A549 treated with GW870086 at 1 μM for 4 hours (cell line): ENCODE measurements at places on chromosomes 11 and 22. TPM values are rescaled to one million over a fixed set of nuclear protein-coding genes. Genes with fewer than 3 reads are reported as not detected.

LYVE1 gene
- total RNA-seq, result 0.27 to 0.84 TPM (median 0.51 TPM) in 5 replicates

ASPHD2 gene
- 1.1 to 1.2 TPM (median 1.1 TPM) in 5 replicates for total RNA-seq

LMO2 gene
- 0.18 to 1.1 TPM (median 0.64 TPM) in 5 replicates for total RNA-seq

CASP1 gene
- 0.11 to 0.56 TPM (median 0.29 TPM) in 4 of 5 replicates, not detected in the other for total RNA-seq

TXNRD2 gene
- 26.1 to 43.0 TPM (median 34.7 TPM) in 5 replicates for total RNA-seq

KCNK4 gene
- total RNA-seq, result 0.10 TPM in 1 of 5 replicates, not detected in the others

NNMT gene
- total RNA-seq, result 326 to 379 TPM (median 367 TPM) in 5 replicates

ASCL2 gene
- total RNA-seq, result 0.07 TPM in 1 of 5 replicates, not detected in the others

SPDYC gene
- total RNA-seq, result not detected in 5 replicates

TEX12 gene
- 0.17 TPM in 1 of 5 replicates, not detected in the others for total RNA-seq

ARHGAP8 gene
- total RNA-seq, result 0.96 to 1.9 TPM (median 1.3 TPM) in 5 replicates

GVQW3 gene
- total RNA-seq, result 0.72 to 1.5 TPM (median 1.1 TPM) in 5 replicates

AMOTL1 gene
- total RNA-seq, result 5.5 to 9.8 TPM (median 8.4 TPM) in 5 replicates

POLR2F gene
- 120 to 141 TPM (median 131 TPM) in 5 replicates for total RNA-seq

POU2AF2 gene
- total RNA-seq, result not detected in 5 replicates

KRTAP5-11 gene
- not detected in 5 replicates for total RNA-seq

MYRF gene
- total RNA-seq, result 15.9 to 22.9 TPM (median 20.8 TPM) in 5 replicates

SYT12 gene
- 17.9 to 29.6 TPM (median 25.7 TPM) in 5 replicates for total RNA-seq

P2RY2 gene
- 12.8 to 15.3 TPM (median 13.1 TPM) in 5 replicates for total RNA-seq

TMPRSS4 gene
- not detected in 5 replicates for total RNA-seq

PRG2 gene
- total RNA-seq, result not detected in 5 replicates

RAB6A gene
- 46.4 to 68.4 TPM (median 62.5 TPM) in 5 replicates for total RNA-seq

ACTN3 gene
- 0.05 TPM in 1 of 5 replicates, not detected in the others for total RNA-seq

RFPL3 gene
- not detected in 5 replicates for total RNA-seq

HNRNPUL2 gene
- total RNA-seq, result 36.2 to 42.4 TPM (median 39.6 TPM) in 5 replicates

BAIAP2L2 gene
- 5.1 to 8.5 TPM (median 8.0 TPM) in 5 replicates for total RNA-seq

MS4A12 gene
- not detected in 5 replicates for total RNA-seq
